Amniotic epithelial cell (primary cell): ENCODE measurements at places on chromosomes 5 and 9.

GRCh38 chr5:7827610-7828009, 23.3 kb downstream of the CFAP90 start:
- no peak for DNase-seq

DNA sequence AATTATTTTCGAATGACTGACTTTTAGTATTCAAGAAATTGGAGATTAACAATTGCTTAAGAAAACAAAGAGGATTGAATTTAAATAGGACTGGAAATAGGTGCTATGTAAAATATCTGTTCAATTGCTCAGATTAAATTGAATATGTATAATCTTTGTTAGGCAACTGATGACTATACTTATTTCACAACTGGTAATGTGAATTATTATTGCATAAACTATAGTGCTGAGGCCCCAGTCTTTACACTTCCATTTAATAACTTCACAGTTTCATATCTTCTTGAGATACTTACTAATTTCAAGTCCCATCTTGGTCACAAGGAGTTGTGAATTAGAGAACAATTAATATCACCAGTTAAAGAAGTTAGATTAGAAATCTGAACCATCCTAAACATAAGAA, 16.7 kb downstream of the CEP78 start:
- peak; percentile 13 for DNase-seq

DNA sequence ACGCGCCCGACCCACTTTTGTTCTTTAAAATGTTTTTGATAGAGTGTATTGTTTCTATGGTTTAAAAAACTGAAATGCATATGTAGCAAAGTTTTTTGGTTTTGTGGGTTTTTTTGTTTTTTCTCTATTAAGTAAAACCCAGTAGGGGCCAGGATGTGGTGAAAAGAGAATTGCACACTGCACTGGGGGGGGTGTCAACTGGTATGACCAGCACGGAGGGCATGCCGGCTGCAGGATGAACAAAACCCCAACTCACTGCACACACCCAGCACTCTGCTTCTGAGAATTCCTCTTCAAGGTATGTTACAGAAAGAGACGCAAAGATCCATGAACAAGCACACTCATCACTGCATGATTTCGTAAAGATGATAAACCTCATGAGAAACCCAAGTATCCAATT, 75.0 kb downstream of the STK10 start:
- DNase-seq: no peak

DNA sequence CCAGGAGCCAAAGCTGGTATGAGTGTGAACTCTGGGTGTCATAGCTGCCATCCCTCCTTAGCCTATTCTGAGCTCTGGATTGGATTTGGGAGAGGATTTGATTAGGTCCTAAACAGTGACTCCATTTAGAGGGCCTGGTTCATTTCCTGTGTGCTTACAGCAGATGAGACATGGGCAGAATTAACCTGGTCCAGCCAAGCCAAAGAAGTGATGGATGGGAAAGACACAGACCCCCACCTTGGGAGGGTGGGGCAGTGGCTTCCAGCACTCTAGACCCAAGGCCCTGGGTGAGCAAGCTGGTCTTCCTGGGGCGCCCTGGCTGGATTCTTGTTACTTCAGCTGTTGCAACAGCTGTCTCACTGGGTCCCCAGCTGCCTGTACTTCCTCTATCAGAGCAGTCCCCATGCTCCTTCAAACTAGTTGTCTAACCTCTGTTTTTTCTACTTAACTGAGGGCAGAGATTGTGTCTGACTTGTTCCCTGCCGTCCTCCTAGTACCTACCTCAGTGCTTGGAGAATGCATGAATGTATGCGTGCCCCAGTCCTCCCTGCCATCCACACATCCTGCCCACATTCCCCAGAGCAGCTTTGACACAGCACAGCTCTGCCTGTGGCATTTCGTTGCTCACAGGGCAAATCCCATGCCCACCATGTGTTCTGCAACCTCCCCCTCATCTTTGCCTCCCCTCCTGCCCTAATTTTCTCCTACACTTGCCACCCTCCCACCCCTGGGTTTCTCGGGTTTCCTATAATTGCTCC, 115.9 kb downstream of the RGS3 start:
- DNase-seq: no peak

- no peak for DNase-seq
These were observed 64.8 kb downstream of the NSG2 start for GRCh38 chr5:174110310-174110709.

GRCh38 chr9:4558371-4558998, 68.2 kb downstream of the SLC1A1 start:
- DNase-seq: no peak

DNA sequence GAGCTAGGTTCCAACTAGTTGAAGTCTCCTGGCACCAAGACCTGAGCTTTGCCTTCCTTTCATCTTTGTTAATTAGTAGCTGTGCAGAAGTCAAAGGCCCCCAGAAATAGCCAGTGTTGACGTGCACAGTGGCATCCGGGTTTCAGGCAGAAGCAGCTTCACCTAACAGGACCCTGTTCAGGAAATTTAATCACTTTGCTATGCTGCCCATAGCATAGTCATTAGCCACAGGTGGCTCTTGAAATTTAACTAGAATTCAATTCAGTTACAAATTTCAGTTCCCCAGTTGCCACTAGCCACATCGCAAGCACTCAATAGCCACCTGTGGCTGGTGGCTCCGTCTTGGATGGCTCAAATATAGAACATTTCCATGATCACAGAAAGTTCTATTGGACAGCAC, 179.1 kb downstream of the GOLPH3 start:
- no peak for DNase-seq

DNA sequence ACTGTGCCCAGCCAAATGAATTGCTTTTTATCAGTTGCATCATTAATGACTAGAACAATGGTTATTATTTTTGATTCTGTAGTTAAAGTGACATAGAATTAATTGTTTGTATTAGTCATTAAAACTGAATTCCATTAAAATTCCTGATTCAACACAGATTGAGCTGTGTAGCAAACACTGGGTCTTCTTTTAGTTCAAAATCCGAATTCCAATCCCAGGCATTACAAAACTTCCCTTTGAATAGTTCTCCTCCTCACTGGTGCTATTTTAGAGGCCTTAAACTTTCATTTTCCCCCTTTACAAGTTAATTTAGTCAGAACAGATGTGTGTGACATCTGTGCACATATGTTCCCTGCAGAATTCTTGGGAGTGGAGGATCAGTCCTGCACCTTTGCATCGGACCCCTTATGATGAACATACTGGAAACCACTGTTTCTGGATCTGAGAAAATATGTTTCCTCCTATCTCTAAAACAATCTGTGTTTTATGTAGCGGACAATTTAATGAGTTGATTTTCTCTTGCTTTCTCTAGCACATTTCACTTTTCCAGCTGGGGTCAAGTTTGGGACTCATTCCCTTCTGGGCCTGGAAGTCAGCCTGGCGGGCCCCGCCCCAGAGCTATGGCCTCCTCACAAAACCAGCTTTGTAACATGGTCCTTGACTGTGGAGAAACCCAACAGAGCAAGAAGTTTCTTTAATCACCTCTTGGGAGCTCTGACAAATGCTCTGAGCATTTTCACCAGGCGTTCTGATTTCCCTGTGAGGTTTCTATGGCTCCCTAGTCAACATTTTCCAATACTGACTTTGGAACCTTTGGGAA, 87.9 kb upstream of the MAMDC2 start:
- no peak for DNase-seq

DNA sequence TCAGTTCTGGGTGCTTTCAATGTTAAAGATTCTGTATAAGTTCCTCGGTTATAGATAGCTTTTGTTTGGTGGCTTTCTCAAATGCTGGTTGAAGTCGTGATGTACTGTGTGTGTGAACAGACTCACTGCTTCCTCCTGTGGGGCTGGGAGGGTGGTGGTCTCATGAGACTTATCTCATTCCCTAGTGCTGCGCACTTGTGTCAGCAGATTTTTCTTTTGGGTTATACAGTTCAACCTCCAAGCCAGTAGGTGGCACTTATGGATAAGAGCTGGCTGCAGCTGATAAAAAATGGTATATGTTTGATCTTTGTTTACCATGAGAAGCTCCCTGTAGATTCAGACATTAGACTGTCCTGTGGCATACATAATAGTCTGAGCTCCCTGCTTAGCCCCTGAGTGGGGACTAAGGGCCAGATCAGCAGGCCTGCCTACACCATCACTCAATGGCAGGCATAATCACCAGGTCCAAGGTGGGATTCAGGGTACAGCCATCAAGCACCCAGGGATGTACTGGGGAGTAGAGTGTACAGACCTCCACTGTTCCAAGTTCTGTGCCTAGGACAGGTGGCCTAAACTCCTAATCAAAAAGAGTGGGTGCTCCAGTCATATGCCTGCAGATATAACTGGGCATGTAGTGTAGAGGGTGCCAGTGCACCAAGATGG, 174.2 kb downstream of the OXCT1 start:
- peak; percentile 3 for DNase-seq

DNA sequence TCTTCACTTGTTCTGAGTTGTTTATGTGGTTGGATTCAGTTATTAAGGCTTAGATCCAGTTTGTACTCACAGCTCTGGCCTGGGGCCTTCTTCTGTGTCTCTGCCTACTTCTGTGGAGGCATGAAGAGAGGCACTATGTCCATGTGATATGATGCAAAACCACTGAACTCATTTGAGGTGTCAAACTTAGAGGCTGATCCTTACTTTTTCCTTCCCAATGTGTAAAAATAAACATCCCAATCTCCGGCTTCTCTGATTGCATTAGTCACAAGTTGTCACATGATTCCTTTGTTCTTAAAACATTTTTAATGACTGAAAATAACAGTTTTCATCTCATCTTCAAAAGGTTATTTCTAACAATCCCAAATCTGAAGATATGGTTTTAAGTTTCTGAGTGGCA, 276.0 kb upstream of the RGMB start:
- DNase-seq: no peak

GRCh38 chr5:8756498-8757084, 789.3 kb downstream of the SEMA5A start:
- peak; percentile 48 for DNase-seq

DNA sequence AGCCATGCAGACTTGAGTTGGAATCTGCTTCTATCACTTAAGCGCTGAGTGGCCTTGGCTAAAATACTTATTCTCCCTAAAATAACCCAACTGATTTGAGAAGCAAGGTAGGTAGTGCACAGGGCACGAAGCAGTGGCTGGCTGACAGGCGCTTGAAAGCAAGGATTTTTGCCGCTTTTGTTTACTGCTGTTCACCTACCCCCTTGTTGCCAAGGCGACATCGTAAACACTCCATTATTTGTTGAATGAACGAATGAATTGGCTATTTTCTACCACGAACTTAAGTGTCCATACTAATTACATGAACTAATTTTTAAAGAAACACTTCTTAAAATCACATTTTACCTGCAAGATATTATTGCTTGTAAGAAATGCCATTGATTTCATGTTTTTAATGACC, 98.0 kb downstream of the ANKH start:
- no peak for DNase-seq

DNA sequence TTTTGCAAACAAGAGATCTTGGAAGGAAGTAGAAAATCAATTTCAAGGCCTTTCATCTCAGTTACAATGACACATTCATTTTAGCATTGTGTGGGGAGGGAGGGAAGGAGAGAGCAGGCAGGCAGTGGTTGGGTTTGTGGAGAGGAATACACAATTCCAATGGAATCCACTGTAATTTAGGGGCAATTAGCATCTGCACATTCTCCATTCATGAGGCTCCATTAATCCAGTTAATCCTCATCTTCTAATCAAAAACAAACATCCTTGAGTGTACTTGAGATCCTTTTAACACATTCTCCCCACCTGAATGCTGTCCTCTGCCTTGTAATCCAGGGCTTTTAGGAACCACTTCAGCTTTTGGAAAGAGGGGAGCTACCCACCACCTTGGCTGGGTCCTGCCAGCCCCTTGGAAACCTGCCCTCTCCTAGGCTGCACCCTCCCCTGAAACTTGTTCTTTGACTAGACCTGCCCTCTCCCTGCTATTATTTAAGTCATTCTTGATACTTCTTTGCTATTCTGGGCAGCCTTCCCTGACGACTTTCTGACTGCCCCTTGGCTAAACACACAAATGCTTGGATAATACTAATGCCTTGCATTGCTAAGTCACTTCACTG, 271.2 kb downstream of the SLIT3 start:
- DNase-seq: no peak

DNA sequence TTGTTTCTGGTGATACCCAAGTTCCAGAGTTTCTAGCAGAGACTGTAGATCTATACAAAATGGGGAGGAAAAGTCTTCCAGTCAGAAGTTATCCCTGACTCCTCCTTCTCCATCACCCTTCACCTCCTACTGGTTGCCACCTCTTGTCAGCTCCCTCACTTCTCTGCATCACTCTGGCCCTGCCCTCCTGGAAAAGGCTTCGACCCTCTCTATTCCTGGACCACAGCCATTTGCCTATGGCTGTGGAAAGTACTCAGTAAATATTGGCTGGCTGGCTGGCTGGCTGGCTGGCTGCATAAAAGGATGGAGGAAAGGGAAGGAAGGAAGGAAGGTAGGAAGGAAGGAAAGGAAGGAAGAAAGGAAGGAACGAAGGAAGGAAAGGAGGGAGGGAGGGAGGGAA, 32.7 kb upstream of the ABCA1 start:
- no peak for DNase-seq

GRCh38 chr5:91293131-91293530, 90.0 kb downstream of the ARRDC3 start:
- peak; percentile 68 for DNase-seq

DNA sequence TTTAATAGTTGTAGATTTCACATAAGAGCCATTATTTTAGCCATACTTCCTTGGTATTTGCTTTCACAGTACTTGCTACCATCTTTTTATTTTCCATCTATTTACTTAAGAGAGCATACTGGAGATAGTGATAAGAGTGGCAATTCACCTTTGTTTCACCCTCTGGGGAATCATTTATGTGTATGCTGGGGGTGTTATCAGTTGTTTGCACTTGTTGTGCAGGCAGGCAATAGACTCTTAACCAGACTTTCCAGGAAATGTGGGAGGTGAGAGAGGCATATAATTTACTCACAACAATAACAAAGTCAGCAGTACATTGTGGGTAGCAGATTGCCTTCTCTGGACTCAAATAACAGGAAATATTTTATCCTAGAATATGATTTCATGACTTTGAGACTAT, 1018.3 kb downstream of the CDH12 start:
- DNase-seq: no peak

DNA sequence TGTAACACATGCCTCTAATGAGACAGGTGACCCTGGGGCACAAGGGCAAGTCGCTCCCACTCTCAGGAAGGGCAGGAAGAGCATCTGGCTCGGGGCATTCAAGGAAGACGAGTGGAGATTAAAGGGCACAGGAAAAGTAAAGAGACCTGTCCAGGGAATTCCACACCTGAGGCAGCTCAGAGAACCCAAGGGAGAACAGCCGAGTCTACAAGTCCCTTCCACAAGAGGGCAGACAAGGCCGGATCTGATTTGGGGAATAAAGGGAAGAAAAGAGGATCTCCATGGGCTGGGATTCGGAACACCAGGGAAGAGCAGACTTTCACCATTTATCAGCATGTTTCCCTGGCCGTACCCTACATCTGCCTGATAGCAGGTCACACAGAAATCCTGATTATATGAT, 28.1 kb downstream of the GPX3 start:
- DNase-seq: peak; percentile 14

DNA sequence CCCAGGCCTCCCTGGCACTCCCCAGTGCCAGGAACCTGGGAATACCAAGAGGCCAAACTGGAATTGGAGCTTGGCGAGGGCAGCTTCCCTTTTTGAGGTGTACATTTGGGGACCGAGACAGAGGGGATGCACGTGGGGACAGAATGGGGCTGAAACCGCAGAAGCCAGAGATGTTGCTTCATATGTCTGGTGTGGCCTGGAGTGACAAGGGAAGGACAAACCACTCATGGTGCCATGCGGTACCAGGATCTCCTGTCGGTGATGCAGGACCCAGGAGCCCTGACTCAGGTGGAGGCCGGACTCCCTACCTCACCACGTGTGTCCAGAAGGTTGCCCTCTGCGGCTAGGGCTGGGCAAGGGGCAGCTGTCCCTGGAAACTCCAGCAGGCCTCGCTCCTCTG, 4.0 kb upstream of the CSF2 start:
- DNase-seq: no peak
